ENCODE measurements at places on chromosomes 6 and 20. TPM values are rescaled to one million over a fixed set of nuclear protein-coding genes. Genes with fewer than 3 reads are reported as not detected.
A peak's percentile ranks its signal among the peaks of the same experiment; 100 is the strongest.

DNA sequence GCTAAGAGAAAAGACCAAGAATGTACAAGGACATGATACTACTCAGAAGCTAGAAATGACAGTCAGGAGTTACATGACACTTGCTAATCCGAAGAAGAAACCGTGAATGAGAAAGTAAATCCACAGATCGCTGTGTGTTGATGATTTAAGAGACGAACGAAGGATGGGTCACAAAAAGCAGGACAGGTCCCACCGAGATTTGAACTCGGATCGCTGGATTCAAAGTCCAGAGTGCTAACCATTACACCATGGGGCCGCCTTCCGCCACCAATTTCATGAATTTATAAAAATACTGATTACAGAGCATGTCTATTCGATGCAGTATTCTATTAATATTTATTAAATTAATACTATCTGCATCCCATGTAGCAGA is 54.0 kb upstream of the BTN3A2 start:
- peaks cover 2% of the 10 kb centered on the region for H3K27me3 ChIP-seq
- H3K36me3 ChIP-seq = peaks cover 4% of the 10 kb centered on the region
- H3K4me1 ChIP-seq = peaks cover 28% of the 10 kb centered on the region
- H3K27ac ChIP-seq = peak overlapping the region; percentile 19

- H3K27me3 ChIP-seq = peaks cover 6% of the 10 kb centered on the region
- H3K4me1 ChIP-seq = peaks cover 3% of the 10 kb centered on the region
- DNase-seq = no peak
- H3K27ac ChIP-seq = no peak overlapping the region
Observed at GRCh38 chr6:156451088-156451487, 326.1 kb upstream of the ARID1B start.

- H3K27me3 ChIP-seq = no peaks in the 10 kb centered on the region
- H3K27ac ChIP-seq = no peak overlapping the region
- DNase-seq = no peak
- H3K4me1 ChIP-seq = peaks cover 12% of the 10 kb centered on the region
- no peaks in the 10 kb centered on the region for H3K36me3 ChIP-seq
Observed at GRCh38 chr6:53582963-53583362, 38.1 kb upstream of the GCLC start.

DNA sequence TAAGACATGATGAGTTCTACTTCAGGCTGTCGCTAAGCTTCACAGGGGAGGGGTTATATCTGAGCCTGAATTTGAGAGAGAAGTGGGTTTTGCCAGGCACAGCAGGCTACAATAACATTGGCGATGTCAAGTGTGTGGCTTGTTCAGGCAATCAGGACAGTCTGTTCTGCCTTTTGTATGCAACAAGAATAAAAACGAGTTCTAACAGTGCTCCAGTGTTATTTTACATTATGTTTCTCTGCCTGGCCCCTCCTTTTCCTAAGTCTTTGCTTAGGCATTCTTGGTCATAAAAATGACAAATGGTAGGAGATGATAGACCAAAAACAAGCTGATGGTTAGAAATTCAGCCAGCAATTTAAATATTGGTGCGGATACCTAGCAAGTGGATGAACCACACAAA is 26.8 kb downstream of the PAQR8 start:
- no peaks in the 10 kb centered on the region for H3K36me3 ChIP-seq
- DNase-seq = no peak
- no peak overlapping the region for H3K4me3 ChIP-seq
- no peaks in the 10 kb centered on the region for H3K27me3 ChIP-seq
- H3K27ac ChIP-seq = no peak overlapping the region
- peaks cover 42% of the 10 kb centered on the region for H3K4me1 ChIP-seq

GRCh38 chr6:4670824-4671409 is 105.3 kb upstream of the CDYL start:
- H3K27ac ChIP-seq = no peak overlapping the region
- H3K4me1 ChIP-seq = no peaks in the 10 kb centered on the region
- H3K36me3 ChIP-seq = no peaks in the 10 kb centered on the region
- no peak overlapping the region for H3K4me3 ChIP-seq

- no peak overlapping the region for H3K4me3 ChIP-seq
- no peaks in the 10 kb centered on the region for H3K27me3 ChIP-seq
- H3K27ac ChIP-seq = no peak overlapping the region
- no peak for DNase-seq
- no peaks in the 10 kb centered on the region for H3K36me3 ChIP-seq
Observed at GRCh38 chr6:125019918-125020317, 57.7 kb downstream of the RNF217 start.

DNA sequence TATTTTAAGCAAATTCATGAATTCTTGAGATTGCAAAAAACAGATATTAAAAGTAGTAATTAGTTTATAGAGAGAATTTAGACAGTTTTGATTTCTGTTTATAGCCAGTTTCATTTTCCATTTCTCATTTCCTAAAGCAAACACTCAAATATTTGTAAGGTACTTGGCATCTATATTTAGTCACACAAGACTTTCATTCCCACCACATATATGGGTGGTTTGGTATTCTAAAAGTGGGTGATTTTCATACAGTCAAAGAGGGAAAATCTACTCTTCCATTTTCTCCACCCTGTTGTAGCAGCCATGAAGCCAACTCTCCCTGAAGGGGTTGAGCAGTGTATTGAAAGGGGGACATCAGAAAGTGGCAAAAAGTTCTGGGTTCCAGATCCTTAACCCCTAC is 181.1 kb upstream of the SUPT3H start:
- peaks cover 7% of the 10 kb centered on the region for H3K4me1 ChIP-seq
- H3K4me3 ChIP-seq = no peak overlapping the region
- H3K27ac ChIP-seq = no peak overlapping the region
- DNase-seq = no peak
- no peaks in the 10 kb centered on the region for H3K27me3 ChIP-seq
- H3K36me3 ChIP-seq = no peaks in the 10 kb centered on the region

DNA sequence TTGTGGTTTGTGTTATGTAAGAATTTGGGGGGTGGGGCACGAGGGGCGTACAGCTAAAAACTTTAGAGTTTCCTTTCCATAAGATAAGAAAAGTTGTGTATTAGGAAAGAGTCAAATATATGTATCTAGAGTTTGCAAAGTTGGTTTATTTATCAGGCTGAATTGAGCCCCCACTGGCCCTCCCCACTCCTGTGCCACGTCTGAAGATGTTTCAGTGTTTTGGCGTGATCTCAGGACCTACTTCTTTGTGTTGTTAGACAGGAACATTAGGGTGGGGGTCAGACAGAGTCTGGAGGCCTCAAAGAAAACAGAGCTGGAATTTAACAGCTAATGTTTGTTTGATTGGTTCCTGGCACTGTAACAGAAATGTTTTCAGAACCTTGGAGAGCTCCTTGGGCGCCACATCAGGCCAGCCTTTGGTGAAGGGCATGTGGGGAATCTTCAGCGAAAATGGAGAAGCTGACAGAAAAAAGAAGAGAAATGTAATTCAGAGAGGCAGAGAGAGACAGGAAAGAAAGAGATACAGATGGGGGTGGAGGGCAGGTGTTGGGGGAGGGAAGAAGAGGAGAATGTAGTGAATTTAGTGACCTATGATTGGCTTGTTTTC is 674 bp downstream of the NRSN1 start:
- DNase-seq = no peak
- no peak overlapping the region for H3K4me3 ChIP-seq
- peaks cover 14% of the 10 kb centered on the region for H3K27me3 ChIP-seq
- no peak overlapping the region for H3K27ac ChIP-seq

GRCh38 chr6:46996860-46997641 is 45.1 kb downstream of the ADGRF1 start:
- H3K36me3 ChIP-seq = no peaks in the 10 kb centered on the region
- H3K4me3 ChIP-seq = no peak overlapping the region
- DNase-seq = no peak
- peaks cover 2% of the 10 kb centered on the region for H3K27me3 ChIP-seq
- H3K4me1 ChIP-seq = no peaks in the 10 kb centered on the region

GRCh38 chr20:18832546-18833200 is 19.1 kb downstream of the SCP2D1 start:
- no peak overlapping the region for H3K27ac ChIP-seq
- no peak overlapping the region for H3K4me3 ChIP-seq
- no peak for DNase-seq
- H3K36me3 ChIP-seq = no peaks in the 10 kb centered on the region
- no peaks in the 10 kb centered on the region for H3K4me1 ChIP-seq
- H3K27me3 ChIP-seq = no peaks in the 10 kb centered on the region

DNA sequence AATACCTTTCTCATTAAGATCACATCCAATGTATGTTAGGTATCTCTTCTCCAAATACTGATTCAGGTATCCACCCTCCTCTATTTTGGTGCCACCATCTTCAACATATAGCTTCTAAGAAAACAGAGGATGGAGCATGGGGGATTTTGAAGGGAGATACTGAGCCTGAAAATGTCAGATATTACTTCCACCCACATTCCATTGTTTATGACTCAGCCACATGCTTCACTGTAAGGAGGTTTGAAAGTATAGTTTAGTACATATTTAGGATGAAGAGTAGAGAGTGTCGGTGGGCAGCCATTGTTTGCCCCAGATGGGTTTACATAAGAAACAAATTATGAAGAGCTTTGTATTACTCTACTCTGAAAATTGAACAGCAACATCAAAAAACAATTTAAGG is 286.7 kb downstream of the TFAP2B start:
- no peak overlapping the region for H3K27ac ChIP-seq
- no peaks in the 10 kb centered on the region for H3K36me3 ChIP-seq
- H3K27me3 ChIP-seq = no peaks in the 10 kb centered on the region
- no peaks in the 10 kb centered on the region for H3K4me1 ChIP-seq
- H3K4me3 ChIP-seq = no peak overlapping the region
- no peak for DNase-seq

DNA sequence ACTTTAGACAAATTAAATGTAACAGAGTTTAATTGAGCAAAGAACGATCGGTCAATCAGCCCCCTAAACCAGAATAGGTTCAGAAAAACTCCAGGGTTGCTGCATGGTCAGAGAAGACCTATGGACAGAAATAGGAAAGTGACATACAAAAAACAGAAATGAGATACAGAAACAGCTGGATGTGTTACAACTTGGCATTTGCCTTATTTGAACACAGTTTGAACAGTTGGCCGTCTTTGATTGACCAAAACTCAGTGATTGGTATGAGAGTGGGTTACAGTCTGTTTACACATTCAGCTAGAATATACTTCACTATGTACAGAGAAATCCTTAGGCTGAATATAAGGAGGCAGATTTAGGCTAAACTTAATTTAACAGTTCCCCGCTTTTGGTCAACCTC is 19.9 kb downstream of the SRSF6 start:
- no peaks in the 10 kb centered on the region for H3K36me3 ChIP-seq
- H3K27ac ChIP-seq = no peak overlapping the region
- H3K4me1 ChIP-seq = peaks cover 2% of the 10 kb centered on the region
- peaks cover 7% of the 10 kb centered on the region for H3K27me3 ChIP-seq
- no peak for DNase-seq

GRCh38 chr6:548517-548916 is 108.4 kb downstream of the HUS1B start:
- H3K4me1 ChIP-seq = no peaks in the 10 kb centered on the region
- H3K36me3 ChIP-seq = peaks cover 56% of the 10 kb centered on the region
- no peaks in the 10 kb centered on the region for H3K27me3 ChIP-seq
- no peak for DNase-seq

DNA sequence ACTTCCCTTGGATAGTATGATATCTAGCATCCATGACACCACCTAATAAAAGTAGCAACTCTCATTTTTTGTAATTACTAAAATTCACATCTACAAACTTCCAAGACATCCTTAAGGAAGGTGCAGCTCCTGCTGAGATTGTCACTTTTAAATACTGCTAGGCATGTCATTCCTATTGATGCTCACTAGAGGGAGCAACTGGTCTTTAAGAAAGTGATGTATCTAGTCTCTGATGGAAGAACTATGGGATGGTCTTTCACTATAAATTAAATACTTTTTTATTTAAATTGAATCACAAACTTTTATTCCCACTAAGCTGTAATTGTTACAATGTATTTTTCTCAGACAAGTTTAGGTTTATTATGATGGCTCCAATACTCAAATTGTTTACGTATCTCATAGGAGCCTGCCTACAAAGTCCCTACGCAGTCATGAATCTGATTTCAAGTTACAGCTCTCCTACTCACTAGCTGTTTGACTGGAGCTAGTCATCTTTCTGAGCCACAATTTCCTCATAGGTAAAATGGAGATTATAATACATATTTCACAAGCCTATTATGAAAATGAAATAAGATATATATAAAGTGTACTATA is 8.1 kb upstream of the TSPYL1 start:
- DNase-seq = no peak
- no peaks in the 10 kb centered on the region for H3K27me3 ChIP-seq
- H3K4me1 ChIP-seq = peaks cover 5% of the 10 kb centered on the region
- H3K36me3 ChIP-seq = no peaks in the 10 kb centered on the region

DNA sequence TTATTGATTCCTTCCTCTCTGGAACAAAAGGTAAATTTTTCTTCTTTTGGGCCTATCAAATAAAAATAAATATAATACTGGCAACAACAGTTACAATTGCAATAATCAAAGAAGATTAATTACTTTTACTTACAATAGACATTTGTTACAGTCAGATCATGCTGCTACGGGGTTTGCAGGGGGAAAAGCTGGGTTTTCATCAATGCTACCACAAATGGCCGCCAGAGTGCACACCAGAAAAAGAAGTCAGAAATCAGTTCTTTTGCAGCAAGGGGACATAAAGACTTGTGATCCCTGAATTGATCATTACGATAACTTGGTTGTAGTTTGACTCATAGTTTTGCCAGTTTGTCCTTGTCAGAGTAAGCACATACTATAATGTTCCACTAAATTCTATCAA is 714.5 kb upstream of the EYS start:
- no peak overlapping the region for H3K27ac ChIP-seq
- DNase-seq = no peak
- no peak overlapping the region for H3K4me3 ChIP-seq

GRCh38 chr6:34993213-34993612 is 104.2 kb downstream of the ANKS1A start:
- H3K27ac ChIP-seq = no peak overlapping the region
- no peak overlapping the region for H3K4me3 ChIP-seq
- DNase-seq = no peak
- H3K27me3 ChIP-seq = no peaks in the 10 kb centered on the region
- no peaks in the 10 kb centered on the region for H3K4me1 ChIP-seq

GRCh38 chr20:40120827-40121226 is 568.2 kb downstream of the MAFB start:
- H3K4me3 ChIP-seq = no peak overlapping the region
- DNase-seq = no peak
- H3K27ac ChIP-seq = no peak overlapping the region
- H3K27me3 ChIP-seq = no peaks in the 10 kb centered on the region
- H3K4me1 ChIP-seq = no peaks in the 10 kb centered on the region

BANF2 gene
- total RNA-seq = not detected

ACAT2 gene
- 87.9 TPM for total RNA-seq

TMEM181 gene
- total RNA-seq = 7.1 TPM

FAM83C gene
- not detected for total RNA-seq

LRRC73 gene
- 0.34 TPM for total RNA-seq

STMN3 gene
- 6.1 TPM for total RNA-seq

VIP gene
- total RNA-seq = not detected

MICA gene
- total RNA-seq = 9.0 TPM

IP6K3 gene
- total RNA-seq = not detected

HLA-DRB5 gene
- total RNA-seq = 196 TPM

SLC16A10 gene
- total RNA-seq = 0.02 TPM

HSD17B8 gene
- 12.3 TPM for total RNA-seq
